T-helper 17 cell (primary cell): ENCODE measurements at places on chromosomes 1 and 21.
A peak's percentile ranks its signal among the peaks of the same experiment; 100 is the strongest.

GRCh38 chr1:222010306-222010705 is 268.4 kb upstream of the DUSP10 start:
- DNase-seq, result no peak

DNA sequence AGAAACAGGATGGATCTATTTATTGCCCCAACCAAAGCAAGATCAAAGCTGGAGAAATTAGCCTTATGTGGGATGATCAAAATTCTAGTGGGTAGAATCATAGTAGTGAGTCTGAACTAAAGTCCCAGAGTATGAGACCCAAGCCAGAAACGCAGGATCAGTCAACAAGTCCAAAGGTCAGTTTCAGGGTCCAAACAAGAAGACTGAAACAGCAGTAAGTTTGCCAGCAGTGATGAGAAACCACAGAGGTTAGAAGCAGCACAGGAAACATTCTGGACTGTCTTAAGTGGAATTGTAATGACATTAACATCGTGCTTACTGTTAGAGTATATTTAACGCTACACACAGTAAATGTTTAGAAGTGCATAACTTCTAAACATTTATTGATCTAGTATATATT is 251.0 kb downstream of the LRRIQ3 start:
- DNase-seq, result no peak

GRCh38 chr1:92843046-92843423 is 11.2 kb downstream of the RPL5 start:
- DNase-seq, result no peak

DNA sequence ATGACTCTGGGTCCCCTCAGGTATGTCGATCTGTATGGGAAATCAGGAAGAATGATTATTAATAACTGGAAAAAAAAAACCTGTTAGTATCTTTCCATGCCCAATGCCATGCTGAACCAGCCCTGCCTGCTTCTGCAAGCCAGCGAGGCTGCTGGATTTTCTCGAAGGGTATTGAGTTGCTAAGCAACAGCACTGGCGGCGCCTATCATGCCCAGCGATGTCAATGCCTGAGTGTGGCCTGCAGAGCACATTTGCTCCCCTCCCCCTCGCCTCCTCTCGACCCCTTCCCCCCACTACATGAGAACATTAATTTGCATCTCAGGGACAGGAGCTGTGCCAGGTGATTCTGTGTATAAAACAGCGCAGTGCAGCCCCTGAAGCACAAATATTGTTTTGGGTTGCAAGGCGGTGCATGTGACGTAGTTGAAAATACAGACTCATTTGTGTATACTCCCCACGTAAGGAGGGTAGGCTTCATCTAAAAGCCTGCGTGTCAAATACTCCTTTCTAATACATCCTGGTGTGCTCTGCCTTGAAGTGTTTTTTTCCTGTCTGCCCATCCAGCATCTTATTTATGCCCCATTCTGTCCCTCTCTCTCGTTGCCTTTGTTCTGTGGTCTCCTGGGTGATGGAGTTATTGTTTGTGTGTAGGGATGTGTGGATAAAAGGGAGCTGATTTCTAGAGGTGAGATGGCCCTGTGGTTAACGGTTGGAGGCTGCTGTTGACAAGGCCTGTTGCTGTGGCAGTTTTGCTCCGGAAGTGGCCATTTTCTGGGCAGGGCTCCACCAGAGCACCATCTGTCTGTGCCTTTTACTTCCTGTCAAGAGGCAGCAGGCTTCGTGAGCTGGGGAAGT is 32.7 kb upstream of the ATP5PO start:
- DNase-seq, result peak; percentile 50

DNA sequence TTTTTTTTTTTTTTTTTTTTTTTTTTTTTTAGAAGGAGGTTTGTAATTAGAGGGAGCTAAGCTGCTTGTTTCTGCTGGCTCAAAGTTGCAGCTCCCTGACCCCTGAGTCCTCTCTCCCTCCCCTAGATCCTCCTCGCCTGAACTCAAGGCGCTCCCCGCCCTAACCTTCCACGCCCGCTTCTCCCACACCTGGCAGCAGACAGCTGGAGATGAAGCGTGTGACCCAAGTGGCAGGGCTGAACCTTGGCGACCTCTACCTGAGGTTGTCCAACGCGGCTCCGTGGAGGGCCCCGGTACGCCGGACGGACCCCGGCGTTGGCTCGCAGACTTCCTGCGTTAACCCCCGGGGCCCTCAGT is 795 bp downstream of the NGF start:
- DNase-seq, result no peak

DNA sequence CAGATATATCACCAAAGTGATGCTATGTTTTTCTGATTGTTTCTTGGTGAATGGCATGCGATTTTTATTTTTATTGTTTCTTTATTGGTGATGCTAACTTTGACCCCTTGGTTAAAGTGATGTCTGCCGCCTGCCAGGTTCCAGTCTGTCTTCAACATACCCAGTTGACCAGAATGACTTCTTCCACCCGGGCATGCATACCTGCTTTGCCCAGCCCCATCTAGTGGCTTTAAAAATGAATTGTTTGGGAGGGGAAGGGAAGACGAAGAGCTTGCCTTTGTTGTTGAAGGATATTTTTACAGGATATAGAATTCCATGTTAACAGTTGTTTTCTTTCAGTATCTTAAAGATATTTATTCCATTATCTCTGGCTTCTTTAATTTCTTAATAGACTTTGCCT is 65.1 kb downstream of the ATG4C start:
- DNase-seq, result no peak

- no peak for DNase-seq
Measured at GRCh38 chr1:109501644-109502363, 7.7 kb downstream of the AMIGO1 start.

- no peak for DNase-seq
Measured at GRCh38 chr1:48917901-48918603, 141.4 kb upstream of the BEND5 start.

DNA sequence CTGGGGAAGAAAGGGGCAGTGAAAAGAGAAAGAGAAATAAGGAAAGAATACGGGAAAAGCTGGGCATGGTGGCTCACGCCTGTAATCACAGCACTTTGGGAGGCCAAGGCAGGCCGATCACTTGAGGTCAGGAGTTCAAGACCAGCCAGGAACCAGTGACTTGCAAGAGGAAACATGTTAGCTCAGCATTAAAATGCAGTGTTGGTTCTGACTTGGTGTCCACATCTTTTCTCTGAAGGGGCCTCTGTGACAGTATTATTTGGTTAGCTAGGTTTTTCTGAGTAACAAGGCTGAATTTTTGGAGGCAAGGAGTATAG is 26.8 kb downstream of the IER5 start:
- DNase-seq, result no peak

- DNase-seq, result no peak
Measured at GRCh38 chr1:19618428-19618827, 25.7 kb upstream of the NBL1 start.

DNA sequence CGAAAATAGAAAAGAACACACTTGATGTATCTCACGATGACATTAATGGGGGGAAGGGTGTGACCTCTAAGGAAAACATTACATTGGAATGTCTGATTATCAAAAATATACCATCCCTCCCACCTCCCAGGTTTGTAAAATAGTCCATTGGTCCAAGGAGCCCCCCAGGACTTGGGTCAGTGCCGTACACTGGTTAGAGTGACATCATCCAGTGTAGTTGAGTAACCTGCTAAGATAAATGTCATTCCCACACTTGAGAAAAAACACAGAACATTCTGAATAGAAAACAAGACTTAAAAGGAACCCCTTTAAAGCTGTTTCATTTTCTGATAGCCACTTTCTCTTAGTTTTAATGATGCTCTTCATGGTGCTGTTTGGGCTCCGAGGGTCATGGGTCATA is 15.2 kb downstream of the DDX20 start:
- no peak for DNase-seq

- no peak for DNase-seq
Measured at GRCh38 chr1:167565922-167566321, 12.4 kb upstream of the CREG1 start.

DNA sequence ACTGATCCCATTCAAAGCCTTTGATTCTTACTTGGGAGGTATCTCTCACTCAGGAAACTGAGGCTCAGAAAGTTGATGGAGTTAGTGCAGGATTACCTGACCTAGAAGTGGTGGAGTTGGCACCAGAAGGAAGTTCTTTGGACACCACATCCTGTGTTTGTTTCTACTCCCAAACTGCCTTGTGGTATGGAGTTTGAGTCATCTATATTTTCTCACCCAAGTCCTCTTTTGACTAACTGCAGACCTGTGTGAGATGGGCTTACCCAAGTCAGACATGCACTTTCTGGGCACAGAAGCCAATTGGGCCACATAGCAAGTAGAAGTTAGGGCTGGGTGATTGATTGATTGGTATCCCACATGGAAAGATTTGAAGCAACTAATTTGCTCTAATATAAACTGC is 36.1 kb downstream of the FGGY start:
- DNase-seq, result no peak

GRCh38 chr1:184621260-184621659 is 133.4 kb downstream of the EDEM3 start:
- no peak for DNase-seq

- no peak for DNase-seq
Measured at GRCh38 chr21:43634618-43635017, 24.7 kb downstream of the HSF2BP start.

DNA sequence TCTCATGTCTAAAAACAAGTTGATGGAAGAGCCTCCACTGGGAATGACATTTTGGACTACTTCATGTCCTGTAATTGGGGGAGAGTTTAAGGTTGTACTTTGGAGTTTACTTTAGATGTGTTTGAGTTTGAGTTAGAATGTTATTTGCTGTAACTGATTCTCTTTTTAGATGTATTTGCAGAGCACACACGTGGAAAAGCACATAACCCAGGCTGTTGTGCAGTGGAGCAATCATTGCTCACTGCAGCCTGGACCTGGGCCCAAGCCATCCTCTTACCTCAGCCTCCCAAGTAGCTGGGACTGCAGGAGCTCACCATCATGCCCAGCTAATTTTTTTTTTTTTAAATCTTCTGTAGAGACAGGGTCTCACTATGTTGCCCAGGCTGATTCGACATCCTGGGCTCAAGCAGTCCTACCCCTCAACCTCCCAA is 36.7 kb upstream of the SH3D21 start:
- DNase-seq, result no peak

DNA sequence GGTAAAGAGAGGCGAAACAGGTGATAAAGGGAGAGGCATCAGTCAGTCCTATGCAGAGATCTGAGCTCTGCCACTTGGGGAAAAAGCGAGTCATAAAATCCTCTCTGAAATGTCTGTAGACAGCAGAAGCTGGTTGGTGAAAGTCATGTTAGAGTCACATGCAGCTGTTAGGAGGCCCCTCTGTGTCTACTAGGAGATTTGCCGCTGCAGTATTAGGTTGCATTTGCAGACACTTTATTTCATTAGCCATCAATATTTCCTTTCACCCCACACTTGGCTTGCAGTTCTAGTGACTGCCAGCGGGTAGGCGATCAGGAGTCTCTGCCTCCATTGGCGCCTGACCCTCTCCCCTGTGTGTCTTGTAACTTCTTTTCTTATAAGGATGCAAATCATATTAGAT is 16.2 kb downstream of the ATP1A4 start:
- DNase-seq, result no peak

- no peak for DNase-seq
Measured at GRCh38 chr1:199422206-199422605, 605.3 kb upstream of the NR5A2 start.

DNA sequence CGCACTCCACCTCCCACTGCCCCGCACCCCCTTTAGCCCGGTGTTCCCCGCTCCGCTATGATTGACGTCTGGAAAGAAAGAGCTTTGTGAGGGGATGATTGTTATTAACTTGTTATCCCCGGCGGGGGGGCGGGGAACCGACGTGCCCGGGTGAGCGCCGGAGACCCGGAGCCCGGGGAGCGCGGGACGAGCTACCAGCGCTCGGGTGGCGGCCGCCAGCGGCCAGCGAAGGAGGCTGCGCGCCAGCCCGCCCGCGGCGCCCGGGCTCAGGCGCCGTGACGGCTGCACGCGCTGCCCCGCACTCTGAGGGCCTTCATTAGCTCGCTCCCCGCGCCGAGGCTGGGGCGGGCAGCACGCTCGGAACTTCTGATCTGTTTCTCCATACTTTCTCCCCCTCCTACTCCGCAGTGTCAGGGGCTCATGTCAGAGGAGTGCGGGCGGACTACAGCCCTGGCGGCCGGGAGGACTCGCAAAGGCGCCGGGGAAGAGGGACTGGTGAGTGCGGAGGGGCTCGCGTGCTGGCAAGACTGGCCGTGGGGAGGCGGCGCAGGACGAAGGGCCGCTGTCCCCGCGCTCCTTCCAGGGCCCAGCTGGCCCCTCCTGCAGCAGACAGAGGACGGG is 2.1 kb downstream of the LHX8 start:
- no peak for DNase-seq

GRCh38 chr1:74368335-74368734 is 133.1 kb downstream of the TNNI3K start:
- no peak for DNase-seq

- DNase-seq, result no peak
Measured at GRCh38 chr1:43005460-43006361, 47.0 kb upstream of the SLC2A1 start.

- no peak for DNase-seq
Measured at GRCh38 chr1:221025956-221026355, 146.7 kb downstream of the HLX start.

GRCh38 chr1:54094001-54094729 is 40.8 kb downstream of the TCEANC2 start:
- no peak for DNase-seq

DNA sequence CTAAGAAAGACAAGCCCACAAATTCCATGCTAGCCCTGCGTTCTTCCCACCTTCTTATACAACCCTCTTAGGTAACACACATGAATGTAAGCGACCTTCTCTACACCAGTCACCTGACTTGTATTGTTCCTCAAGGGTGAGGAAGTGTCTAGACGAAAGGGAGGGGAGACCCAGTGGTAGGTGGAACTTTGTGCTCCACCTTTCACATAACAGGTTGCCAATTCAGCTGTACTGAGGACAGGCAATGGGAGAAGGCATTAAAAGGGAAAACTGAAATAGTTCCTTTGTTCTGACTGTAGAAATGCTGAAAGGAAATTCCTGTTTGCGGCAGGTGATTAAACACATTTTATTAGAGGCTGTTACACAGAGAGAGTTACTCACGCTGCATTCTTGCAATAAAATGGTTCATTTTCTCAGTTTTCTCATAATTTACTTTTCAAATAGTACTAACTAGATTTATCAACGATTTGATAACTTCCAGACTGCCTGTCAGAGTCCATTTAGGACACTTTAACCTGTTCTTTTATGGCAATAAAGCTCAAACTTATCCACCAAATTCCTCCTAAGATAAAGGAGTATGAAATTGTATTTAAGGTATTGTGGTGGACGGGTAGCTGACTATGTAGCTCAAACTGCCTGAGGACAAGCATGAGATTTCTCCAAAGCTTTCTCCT is 17.8 kb upstream of the CHRM3 start:
- no peak for DNase-seq

- DNase-seq, result no peak
Measured at GRCh38 chr1:170562646-170563338, 30.8 kb downstream of the GORAB start.

- DNase-seq, result peak; percentile 57
Measured at GRCh38 chr1:179080866-179081686, 794 bp upstream of the TOR3A start.

DNA sequence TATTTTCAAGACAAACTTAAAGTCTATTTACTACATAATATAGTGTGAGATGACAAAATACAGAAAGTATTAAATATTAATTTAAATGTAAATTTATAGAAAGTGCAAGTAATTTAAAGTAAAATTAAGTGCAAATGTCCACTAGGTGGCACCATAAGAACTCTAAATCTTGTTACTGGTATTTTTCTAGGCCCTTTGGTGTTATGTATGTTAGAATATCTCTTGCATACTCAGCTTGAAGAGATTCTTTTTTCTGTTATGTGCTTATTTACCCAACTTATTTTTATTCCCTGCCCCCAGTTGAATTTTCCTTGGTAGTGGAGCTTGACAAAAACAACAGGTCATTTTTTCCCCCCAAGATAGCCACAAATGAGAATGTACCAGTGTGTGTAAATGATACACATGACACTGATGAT is 71.5 kb downstream of the RPS6KC1 start:
- no peak for DNase-seq

- DNase-seq, result no peak
Measured at GRCh38 chr21:34906401-34906800, 142.7 kb downstream of the RUNX1 start.
